CD4-positive, alpha-beta T cell treated with Interleukin-1 beta for 1 hour (primary cell): ENCODE measurements at places on chromosomes 3 and 15.

GRCh38 chr15:66650433-66650832 is 51.6 kb upstream of the SMAD6 start:
- DNase-seq, result peak; percentile 20

- no peak for DNase-seq
Observed at GRCh38 chr3:20310629-20311028, 124.6 kb upstream of the SGO1 start.

DNA sequence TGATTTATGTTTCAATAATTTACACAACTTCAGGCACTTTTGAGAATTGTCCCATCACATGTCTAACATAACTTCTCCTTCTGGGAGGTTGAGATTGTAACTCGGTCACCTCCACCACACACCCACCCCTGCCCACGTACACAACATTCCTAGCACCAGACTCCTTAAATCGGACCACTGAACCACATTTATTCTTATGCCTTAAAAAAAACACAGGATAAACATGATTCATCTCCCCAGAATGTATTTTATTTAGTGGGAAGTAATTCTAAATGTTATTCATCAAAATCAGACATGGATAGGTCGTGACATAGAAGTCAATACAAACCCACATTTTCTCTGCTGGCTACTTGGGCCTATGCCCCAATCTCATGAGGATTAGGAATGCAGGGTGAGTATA is 3.0 kb downstream of the SNTN start:
- no peak for DNase-seq

DNA sequence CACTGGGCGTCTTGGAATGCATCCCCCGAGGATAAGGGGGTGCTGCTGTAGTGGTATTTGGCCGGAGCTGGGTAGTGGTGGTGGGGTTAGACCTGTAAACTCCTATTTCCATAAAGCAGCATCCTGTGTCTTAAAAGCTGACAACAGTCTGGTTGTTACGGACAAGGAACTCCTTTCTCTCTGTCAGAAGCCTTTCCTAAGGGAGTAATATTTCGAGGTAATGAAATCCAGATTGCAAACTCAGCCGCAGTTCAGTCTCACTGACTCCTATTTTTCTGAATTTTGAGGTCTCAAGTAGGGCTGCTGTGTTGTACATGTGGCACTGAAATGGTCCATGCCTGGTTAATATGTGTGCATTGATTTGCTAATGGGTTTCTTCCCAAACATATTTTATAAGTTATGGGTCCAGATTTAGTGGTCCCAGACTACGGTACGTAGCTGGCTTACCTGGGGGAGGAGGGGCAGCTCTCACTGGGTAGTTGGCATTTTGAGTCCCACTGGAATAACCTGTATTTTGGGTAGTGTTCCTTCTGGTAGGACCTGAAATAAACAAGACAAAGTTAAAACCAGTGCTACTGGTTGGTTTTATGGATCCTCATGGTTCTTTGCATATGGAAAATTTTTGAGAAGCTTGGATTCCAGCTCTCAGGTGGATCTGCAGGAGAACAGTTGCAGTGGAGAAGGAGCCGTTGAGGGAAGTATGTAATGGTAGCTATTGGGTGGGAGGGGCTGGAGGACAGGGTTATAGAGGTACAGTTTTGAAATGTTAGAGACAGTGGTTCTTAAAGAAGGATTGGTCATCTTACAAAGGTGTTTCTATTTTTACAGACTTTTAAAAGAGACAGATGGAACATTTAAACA is 48.6 kb upstream of the LDHAL6B start:
- no peak for DNase-seq

DNA sequence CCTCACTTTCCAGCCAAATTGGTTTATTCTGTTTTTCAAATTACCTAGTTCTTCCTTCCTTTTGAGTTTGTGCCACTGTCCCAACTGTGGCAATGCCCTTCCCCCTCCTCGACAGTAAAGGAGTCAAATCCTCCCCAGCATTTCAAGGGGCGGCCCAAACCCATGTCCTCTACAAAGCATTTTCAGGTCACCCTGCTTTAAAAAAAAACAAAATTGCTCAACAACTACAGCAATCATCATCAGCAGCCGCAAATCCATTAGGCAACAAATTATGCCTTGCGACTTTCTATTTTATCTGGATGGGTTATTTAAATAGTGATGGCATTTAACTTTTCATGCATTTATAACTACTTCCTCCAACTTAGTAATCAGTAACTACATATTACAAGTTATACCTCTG is 32.7 kb downstream of the PLD1 start:
- DNase-seq, result no peak

GRCh38 chr3:12972781-12973702 is 100.2 kb downstream of the IQSEC1 start:
- DNase-seq, result no peak

DNA sequence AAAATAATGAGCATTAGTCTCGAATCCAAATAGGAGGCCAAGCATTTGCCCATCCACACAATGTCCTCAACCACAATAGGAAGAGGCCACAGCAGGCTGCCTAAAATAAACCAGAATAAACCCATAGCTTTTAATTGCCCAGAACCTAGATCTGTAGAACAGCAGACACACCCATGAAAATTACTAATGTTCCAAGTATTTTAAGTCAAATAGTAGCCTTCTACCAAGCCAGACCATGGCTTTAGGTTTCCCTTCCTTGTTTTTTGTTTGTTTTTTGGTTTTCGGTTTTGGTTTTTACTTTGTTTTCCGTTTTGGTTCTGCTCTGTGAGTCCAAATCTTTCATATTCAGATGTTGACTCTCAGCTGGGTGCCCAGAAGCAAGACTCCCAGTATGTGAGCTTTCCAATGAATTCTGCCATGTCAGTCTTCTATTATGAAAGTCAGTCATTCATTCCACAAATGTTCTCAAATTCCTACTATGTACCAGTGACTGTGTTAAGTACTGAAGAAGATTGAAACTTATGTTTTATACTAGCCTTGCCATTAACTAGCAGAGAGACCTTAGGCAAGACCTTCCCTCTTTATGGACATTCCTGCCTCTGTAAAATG is 57.8 kb upstream of the BOC start:
- DNase-seq, result no peak

GRCh38 chr15:83723216-83723615 is 69.3 kb downstream of the ADAMTSL3 start:
- no peak for DNase-seq

- DNase-seq, result peak; percentile 35
Observed at GRCh38 chr3:133662278-133662651, 524 bp upstream of the TOPBP1 start.

GRCh38 chr3:149585401-149585726 is 72.5 kb downstream of the WWTR1 start:
- no peak for DNase-seq

DNA sequence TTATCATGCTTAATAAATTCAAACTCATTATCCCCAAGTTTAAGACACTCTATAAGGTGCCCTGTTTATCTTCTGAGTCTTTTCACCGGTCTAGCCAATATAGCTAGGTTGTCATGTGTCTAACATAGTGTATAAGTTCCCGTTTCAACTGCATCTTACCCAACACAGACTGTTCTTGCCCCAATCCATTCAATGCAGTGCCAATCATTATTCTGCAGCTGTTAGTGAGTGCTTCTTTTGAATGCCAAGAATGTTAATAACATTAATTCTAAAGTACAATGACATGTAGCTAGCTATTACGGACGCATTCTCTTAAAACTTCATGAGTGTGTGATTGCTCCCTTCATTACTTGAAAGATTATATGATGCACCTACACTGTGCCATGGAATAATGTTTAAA is 646.4 kb upstream of the NR2F2 start:
- no peak for DNase-seq

- DNase-seq, result no peak
Observed at GRCh38 chr3:35565048-35565447, 74.3 kb upstream of the ARPP21 start.

- DNase-seq, result no peak
Observed at GRCh38 chr3:179732661-179733348, 80.0 kb downstream of the USP13 start.

DNA sequence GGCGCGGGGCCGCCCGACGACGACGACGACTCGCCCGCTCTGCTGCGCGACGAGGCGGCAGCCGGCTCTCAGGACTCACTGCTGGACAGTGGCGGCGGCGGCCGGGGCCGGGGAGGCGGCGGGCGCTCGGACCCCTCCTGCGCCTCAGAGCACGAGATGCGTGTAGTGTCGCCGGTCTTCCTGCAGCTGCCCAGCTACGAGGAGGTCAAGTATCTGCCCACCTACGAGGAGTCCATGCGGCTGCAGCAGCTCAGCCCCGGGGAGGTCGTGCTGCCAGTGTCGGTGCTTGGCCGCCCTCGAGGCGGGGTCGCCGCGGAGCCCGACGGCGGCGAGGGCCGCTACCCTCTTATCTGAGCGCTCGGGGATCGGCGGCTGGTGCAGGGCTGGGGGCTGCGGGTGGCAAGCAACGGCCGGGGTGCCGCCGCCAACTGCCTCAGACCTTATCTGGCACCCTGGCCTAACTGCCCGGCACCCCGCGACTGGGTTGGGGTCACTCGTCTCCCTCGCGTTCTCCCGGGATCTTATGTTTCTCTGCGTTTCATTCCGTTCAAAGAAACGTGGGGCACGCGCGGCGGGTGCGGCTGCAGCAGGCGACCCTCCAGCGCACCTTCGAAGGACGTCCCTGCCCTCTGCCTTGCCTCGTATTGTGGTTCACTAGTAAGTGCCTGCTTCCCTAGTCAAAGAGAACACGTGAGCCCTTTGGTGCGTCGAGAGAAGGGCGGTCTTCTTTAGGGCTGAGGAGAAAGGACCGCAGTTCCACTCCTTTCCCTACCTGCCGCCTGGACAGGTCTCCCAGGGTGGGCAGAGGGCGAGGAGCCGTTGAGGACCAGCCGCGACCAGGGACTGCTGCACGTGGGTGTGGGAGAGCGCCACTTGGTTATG is 1.0 kb downstream of the C3orf80 start:
- no peak for DNase-seq

- DNase-seq, result no peak
Observed at GRCh38 chr15:25880411-25880810, 17.3 kb upstream of the ATP10A start.

DNA sequence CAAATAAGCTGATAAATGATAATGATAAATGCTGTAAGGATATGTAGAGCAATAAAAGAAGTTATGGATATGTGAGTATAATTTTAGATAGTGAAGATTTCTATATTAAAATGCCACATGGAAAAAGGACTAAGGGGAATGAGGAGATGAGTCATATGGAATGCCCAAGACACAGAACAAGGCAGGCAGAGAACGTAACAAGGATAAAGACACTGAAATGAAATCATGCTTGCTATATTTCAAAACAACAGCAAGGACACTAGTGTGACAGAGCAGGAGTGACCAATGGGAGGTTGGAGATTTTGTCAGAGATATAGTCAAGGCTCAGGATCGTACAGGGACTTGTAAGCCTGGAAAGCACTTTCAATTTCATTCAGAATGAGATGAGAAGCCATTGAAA is 621.5 kb upstream of the SEMA6D start:
- no peak for DNase-seq

DNA sequence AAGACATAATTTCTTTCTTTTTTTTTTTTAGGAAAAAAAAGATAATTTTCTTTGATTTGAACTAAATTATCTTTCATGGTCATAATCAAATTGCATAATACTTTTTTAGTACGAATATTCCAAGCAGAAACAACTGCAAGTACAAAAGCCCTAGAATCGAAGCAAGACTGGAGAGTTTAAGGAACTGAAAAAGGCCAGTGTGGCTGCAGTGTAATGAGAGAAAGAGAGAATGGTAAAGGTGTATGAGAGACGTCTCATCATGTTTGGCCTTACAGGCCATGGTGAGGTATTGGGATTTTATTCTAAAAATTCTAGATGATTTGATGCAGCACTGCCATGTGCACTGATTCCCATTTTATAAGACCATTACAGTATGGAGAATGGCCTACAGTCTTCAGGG is 180.9 kb downstream of the SUCNR1 start:
- no peak for DNase-seq

- DNase-seq, result no peak
Observed at GRCh38 chr3:49023775-49024174, 1.9 kb downstream of the NDUFAF3 start.

GRCh38 chr3:125022206-125022605 is 33.6 kb downstream of the HEG1 start:
- no peak for DNase-seq

GRCh38 chr3:152307829-152308474 is 39.2 kb downstream of the MBNL1 start:
- DNase-seq, result no peak

GRCh38 chr15:67240235-67241131 is 14.0 kb downstream of the AAGAB start:
- DNase-seq, result peak; percentile 52

GRCh38 chr3:100875239-100875638 is 118.0 kb downstream of the ABI3BP start:
- DNase-seq, result no peak

GRCh38 chr3:126134219-126134975 is 46.0 kb downstream of the ALDH1L1 start:
- DNase-seq, result peak; percentile 25

GRCh38 chr3:42094691-42095391 is 3.7 kb downstream of the TRAK1 start:
- no peak for DNase-seq

DNA sequence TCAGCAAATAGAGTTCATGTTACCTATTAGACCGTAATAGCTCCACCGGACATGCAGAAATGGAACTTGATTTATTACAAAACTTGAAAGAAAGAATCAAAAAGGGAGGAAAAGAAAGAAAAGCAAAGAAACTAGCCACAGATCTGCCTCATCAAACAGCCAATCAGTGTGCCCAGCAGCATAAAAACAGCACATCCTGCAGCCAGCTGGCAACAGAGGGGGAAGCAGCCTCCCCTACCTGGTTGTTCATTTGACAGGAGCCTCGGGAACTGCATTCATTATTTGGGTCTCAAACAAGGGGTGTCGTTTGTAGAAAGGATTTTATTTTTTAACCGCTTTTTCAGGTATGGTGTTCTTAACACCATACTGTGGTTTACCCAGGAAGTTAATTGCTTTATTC is 181.5 kb upstream of the TOPAZ1 start:
- DNase-seq, result no peak

- DNase-seq, result no peak
Observed at GRCh38 chr15:76991741-76992645, 2.9 kb upstream of the PSTPIP1 start.

DNA sequence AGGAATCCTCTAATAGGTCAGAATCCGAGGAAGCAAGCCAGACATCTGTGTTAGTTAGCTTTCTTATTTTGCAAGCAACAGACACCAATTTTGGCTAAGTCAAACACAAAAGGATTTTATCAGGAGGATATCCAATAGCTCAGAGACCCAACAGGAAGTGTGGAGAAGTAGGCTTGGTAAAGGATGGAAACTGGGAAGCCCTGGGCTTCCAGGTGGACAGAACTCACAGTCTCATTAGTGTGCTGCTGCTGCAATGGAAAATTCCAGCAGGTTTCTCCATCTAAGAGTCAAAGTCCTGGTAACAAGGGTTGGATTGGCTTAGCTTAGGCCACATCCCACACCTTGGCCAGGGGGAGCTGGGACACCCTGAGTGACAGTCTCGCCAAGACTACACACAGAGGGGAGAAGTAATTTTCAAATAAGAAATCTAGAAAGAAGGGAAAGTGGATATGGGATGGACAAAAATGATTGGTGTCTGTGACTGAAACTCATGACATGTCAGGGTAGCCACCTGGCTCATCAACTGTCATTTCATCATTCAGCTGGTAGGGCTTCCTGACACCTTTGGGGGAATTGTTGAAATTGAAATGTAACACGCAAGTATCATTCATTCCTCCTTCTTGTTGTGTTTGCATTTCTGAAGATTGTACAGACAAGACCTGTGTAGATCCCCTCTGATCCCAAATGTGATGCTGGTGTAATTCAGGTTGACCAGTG is 158.6 kb downstream of the THSD4 start:
- no peak for DNase-seq
